PC-9 (cell line): ENCODE measurements at places on chromosomes 7 and 10. TPM values are rescaled to one million over a fixed set of nuclear protein-coding genes. Genes with fewer than 3 reads are reported as not detected.

WNT8B gene
- total RNA-seq, result not detected in 2 replicates

DNA sequence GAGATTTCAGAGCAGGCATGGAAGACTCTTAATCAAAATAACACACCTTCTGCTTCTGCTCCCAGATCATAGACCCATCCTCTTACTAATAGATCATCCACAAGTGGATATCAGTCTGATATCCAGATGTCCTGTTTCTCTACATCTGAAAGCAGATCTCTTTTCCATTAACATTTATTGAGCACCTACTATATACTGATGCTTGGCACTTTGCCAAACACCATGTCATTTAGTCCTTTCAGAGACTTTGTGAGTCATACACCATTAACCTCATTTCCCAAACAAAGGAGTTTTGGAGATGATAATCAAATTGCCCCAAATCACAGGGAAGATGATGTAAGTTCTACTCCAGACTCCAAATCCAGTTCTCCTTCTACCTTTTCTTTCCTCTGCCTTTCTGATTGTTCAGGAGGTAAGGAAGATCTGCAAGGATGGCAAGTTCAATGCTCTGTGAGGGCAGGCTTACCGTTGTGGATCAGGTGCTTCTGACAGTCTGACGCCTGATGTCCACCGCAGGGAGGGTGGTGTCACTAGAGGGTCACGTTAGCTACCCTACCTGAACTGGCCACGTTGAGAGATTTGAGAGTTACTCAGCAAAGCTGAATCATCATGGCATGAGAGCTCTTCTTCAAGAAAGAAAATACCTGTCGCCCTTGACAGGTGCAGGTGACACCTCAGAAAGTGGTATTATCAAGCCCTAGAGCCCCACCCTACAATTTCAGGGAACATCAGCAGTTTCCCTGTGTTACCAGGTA lies 269.6 kb upstream of the ZMIZ1 start:
- peak; percentile 40 for DNase-seq

DNA sequence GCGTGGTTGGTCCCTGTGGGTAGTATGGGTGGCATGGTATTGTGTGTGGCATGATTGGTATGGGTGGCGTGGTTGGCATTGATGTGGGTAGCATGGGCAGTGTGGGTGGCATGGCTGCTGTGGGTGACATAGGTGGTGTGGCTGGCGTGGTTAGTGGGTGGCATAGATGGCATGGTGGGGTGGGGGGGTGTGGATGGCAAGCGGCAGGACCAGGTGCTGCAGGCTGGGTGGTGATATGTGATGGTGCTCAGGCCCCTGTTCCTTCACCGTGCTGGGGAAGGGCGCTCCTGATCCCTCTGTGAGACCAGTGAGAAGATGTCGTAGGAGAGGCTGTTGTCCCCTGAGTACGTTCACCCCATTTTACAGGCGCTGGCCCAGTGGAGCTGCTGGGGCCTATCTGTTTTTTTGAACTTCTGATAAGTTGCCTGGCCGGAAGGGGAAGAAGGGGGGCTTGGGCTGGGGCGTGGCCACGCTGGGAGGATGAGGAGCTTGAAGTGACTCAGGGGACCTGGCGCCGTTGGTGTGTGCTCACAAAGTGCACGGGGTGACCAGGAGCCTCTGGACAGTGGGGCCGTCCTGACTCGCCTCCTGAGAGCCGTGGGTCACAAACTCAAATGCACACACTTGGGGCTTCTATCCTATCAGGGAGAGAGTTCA lies 17.5 kb downstream of the INPP5A start:
- DNase-seq, result no peak

FBXO24 gene
- 2.7 and 4.6 TPM in 2 replicates for total RNA-seq

GRCh38 chr10:99612167-99612831 lies 7.9 kb downstream of the SLC25A28 start:
- peak; percentile 25 for DNase-seq

GRCh38 chr7:51017576-51018535 lies 235.2 kb upstream of the GRB10 start:
- DNase-seq, result no peak

GRCh38 chr10:97503406-97503805 lies 4.7 kb downstream of the UBTD1 start:
- no peak for DNase-seq
